Natural killer cell treated with Interleukin-12 subunit alpha and Interleukin-12 subunit beta and Interleukin-15 and Interleukin-18, amount 100 ng/mL, for 72 hours (primary cell): ENCODE measurements at places on chromosomes 2 and 18. TPM values are rescaled to one million over a fixed set of nuclear protein-coding genes. Genes with fewer than 3 reads are reported as not detected.

Gene MLPH
- total RNA-seq, result not detected

Gene WIPF1
- 284 TPM for total RNA-seq

Gene PDE1A
- total RNA-seq, result not detected

DNA sequence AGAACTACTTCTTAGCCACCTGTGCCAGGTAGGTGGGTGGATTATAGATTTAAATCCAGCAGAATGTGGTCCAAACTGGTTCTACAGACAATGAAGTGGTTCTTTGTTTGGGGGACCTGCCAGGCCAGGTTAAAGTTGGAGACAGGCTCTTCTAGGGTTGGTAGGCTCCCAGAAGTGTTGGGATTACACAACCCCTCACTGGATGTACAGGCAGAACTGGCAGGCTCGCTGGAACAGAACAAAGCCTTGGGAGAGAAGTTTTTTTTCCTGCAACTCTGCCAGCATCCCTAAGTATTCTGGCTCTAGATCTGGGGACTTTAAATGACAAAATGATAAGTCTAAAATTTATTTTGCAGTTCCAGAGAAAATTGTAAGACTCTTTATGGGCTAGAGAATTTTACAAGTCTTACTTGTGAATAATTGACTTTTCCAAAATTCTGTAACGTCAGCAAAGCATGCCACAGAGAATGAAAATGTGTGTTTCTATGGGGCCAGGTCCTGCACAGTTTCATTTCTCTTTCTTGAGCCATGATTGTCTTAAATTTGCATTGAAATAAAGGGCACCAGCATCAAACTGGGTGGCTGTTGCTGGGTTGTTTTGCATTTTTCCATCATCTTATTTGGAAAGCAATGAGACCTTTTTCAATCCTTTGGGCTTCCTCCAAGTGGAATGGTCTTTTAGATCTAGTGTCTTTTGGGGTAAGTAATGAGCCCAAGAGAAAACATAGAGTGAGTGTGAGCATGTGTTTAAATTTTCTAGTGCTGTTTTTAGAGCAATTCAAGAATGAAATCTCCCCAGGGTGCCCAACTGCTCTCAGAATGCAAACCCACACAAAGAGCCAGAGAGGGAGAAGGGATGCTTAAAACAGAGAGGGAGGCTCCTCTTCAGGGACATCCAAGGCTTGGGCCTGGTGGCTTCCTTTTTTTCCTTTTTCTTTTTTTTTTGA, 32.4 kb upstream of the ATL2 start:
- H3K36me3 ChIP-seq, result peaks cover 8% of the 10 kb centered on the region
- no peak overlapping the region for H3K4me3 ChIP-seq
- no peaks in the 10 kb centered on the region for H3K4me1 ChIP-seq
- H3K27ac ChIP-seq, result no peak overlapping the region
- DNase-seq, result no peak

GRCh38 chr2:48984922-48985321, 169.4 kb downstream of the FSHR start:
- no peak overlapping the region for H3K27ac ChIP-seq
- no peaks in the 10 kb centered on the region for H3K4me1 ChIP-seq
- DNase-seq, result no peak
- H3K27me3 ChIP-seq, result no peaks in the 10 kb centered on the region
- no peaks in the 10 kb centered on the region for H3K36me3 ChIP-seq
- no peak overlapping the region for H3K4me3 ChIP-seq

DNA sequence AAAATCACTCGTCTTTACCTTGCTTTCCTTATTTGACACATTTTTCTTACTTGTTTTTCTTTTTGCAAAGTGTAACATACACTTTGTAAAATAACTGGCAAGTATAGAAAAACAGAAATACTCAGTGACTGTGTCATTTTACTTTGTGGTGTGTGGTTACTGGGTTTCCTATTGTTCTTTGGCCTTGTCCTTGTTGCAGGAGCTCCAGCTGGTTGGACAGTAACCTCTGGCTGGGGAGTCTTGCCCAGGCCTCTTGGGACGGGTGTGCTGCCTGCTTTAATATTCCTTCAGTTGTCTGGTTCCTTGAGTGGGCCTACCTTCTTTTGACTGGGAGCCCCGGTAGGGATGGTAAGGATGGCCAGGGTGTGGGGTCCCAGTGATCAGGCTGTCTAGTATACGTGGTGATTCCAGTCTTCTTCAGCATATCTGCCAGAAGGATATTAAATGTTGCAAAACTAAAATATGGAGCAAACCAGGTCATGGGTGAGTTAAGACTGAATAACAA, 53.8 kb downstream of the RNF144A start:
- H3K4me1 ChIP-seq, result peaks cover 6% of the 10 kb centered on the region
- no peak overlapping the region for H3K4me3 ChIP-seq
- no peaks in the 10 kb centered on the region for H3K27me3 ChIP-seq

DNA sequence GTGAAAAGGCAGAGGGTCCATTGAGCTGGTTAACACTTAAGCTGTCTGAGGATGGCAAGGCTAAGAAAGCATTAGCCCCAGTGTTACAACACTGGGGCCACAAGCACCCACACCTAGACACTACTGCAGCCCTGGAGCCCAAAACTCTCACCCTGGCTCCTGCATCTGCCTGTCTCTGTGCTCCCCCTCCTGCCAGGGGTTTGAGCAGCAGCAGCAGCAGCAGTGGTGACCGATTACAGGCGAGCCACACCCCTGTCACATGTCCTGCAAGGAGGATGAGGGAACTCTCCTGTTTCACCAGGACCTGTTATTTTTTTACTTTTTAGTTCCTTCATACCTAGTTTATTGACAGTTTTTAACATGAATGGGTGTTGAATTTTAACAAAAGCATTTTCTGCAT, 326.7 kb upstream of the MAP2 start:
- no peaks in the 10 kb centered on the region for H3K4me1 ChIP-seq
- H3K4me3 ChIP-seq, result no peak overlapping the region
- no peak overlapping the region for H3K27ac ChIP-seq
- no peaks in the 10 kb centered on the region for H3K36me3 ChIP-seq
- H3K27me3 ChIP-seq, result no peaks in the 10 kb centered on the region

- no peak for DNase-seq
- no peaks in the 10 kb centered on the region for H3K4me1 ChIP-seq
- no peak overlapping the region for H3K27ac ChIP-seq
- H3K27me3 ChIP-seq, result no peaks in the 10 kb centered on the region
- H3K36me3 ChIP-seq, result no peaks in the 10 kb centered on the region
These were observed 148.0 kb downstream of the GALR1 start for GRCh38 chr18:77397617-77398016.

GRCh38 chr18:45854036-45854586, 28.6 kb downstream of the SIGLEC15 start:
- no peaks in the 10 kb centered on the region for H3K27me3 ChIP-seq
- peak overlapping the region; percentile 40 for H3K27ac ChIP-seq
- H3K36me3 ChIP-seq, result peaks cover 25% of the 10 kb centered on the region
- H3K4me1 ChIP-seq, result peaks cover 6% of the 10 kb centered on the region

DNA sequence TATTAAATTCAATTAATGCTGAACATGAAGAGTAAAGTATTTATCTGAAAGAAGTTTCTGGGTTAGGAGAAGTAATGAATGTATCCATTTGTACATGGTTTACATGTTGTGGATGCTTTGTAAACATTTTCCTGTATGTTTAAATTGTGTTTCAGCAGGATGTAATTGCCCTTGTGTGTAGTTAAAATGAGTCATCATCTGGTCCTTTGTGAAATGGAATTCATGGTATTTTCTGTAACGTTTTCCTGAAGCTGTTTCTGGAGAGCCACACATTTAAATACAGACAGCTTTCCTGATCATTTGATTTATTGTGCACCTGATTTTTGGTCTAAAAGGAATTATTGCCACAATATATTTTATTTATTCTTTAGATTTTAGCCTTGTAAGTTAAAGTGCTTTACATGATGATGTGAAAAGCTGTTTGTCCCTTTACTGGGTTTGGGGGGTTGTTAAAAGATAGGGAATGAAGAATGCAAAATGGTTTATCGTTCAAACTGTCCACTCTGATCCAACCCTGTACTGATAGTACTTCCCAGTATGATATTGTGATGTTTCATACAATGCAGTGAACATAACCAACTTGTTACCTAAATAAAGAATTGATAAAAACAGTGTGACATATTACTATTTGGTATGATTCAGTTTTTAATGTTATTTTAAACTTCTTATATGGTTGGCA, 41.7 kb upstream of the SLC3A1 start:
- no peaks in the 10 kb centered on the region for H3K36me3 ChIP-seq
- H3K4me1 ChIP-seq, result peaks cover 9% of the 10 kb centered on the region
- DNase-seq, result no peak
- H3K4me3 ChIP-seq, result no peak overlapping the region
- H3K27ac ChIP-seq, result no peak overlapping the region

DNA sequence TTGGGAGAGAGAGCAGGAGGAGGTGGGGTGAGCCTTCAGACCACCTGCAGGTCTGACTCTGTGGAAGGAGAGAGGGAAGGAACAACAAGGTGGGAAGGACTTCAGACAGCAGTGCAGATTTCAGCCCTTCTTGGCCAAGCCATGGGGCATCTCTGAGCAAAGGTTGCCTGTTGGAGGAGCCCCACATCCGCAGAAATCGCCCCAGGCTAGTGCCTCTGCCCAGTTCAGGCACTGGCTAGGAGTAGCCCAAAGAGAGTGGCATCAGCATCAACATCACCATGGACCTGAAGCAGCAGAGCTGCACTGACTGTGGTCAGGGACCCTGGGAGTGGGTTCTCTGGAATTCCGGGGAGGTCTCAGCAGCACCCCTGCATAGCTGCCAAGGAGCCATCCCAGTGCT, 10.2 kb downstream of the GPR55 start:
- H3K27me3 ChIP-seq, result peaks cover 43% of the 10 kb centered on the region
- no peak overlapping the region for H3K27ac ChIP-seq
- H3K36me3 ChIP-seq, result peaks cover 4% of the 10 kb centered on the region
- no peak for DNase-seq

GRCh38 chr2:173298536-173299097, 56.1 kb upstream of the CDCA7 start:
- peaks cover 20% of the 10 kb centered on the region for H3K36me3 ChIP-seq
- no peak for DNase-seq
- H3K4me1 ChIP-seq, result no peaks in the 10 kb centered on the region
- no peak overlapping the region for H3K4me3 ChIP-seq
- H3K27ac ChIP-seq, result no peak overlapping the region

DNA sequence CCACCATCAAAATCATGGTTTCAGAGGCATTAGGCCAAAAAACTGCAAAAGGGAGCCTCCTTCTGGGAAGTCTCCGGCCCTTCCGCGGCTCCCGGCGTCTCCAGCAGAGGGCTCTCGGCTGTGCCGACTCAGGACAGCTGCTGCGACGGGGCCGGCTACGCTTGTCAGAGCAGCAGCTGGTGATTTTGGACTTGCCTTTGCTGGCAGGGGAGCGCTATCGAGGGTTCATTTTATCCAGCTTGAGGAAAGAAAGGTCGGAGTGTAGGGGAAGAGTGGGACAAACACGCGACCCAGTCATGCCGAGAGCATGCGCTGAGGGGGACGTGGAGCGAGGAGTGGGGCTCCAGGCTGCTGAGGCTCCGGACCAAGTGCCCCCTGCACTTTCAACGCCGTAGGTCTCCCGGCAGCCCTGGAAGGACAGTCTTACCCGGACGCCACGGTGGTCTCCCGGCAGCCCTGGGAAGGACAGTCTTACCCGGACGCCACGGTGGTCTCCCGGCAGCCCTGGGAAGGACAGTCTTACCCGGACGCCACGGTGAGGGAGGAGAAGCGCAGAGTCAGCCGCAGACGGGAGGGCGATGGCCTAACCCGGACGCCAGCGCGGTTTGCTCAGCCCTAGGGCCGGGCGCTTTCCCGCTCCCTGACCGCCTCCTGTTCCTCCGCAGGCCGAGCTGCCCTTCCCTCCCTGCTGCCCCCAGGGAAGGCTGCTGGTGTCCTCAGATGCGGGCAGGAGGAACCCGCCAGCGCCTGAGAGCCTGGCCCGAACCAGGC, 21.7 kb downstream of the DDX18 start:
- peaks cover 7% of the 10 kb centered on the region for H3K36me3 ChIP-seq
- peaks cover 20% of the 10 kb centered on the region for H3K4me1 ChIP-seq
- DNase-seq, result peak; percentile 77
- H3K27me3 ChIP-seq, result no peaks in the 10 kb centered on the region

DNA sequence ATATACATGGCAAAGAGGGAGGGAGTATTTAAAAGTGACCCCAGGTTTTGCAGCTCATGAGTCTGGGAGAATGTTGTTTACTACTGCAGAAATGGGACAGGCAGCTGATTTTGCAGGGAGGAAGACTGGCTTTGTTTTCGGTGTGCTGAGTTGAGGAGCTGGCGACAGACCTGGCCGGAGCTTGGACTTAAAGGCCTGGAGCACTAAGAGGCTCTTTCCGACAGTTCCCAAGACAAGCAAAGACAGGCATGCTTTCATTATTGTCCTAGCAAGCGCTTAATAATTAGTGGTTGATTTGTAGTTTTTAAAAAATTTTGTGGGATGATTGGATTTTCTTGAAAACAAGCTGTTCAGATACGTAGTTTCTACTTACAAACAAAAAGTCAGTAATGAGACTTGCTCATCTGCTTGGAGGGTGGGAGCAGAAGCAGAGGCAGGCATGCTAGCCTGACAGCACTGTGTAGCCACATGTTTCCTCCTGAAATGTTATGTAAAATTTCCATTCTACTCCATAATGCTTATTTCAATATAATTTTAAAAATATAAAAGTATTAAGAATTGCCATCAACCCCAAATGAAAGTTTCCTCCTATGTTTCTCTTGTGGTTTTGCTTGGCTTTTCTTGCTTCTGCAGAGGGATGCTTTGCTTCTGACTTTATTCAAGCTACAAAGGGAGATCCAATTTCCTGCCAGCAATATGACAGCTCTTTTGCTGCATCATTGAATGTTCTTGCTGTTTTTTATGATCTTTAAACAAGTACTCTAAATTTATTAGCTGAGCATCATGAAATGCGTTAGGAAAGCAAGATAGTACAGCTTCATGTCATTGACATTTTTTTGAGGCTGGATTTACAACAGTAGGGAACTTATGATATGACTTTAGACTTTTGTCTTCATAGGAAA, 75.8 kb downstream of the PHLPP1 start:
- no peaks in the 10 kb centered on the region for H3K27me3 ChIP-seq
- H3K36me3 ChIP-seq, result no peaks in the 10 kb centered on the region
- H3K27ac ChIP-seq, result no peak overlapping the region
- H3K4me1 ChIP-seq, result peaks cover 14% of the 10 kb centered on the region
